ENCODE measurements at places on chromosomes 3 and 15.

GRCh38 chr3:146581951-146582467 lies 23.1 kb downstream of the PLSCR5 start:
- DNase-seq: no peak

- no peak for DNase-seq
Observed at GRCh38 chr3:53705774-53706173, 140.4 kb downstream of the CHDH start.

GRCh38 chr3:186994000-186994955 lies 64.0 kb downstream of the ST6GAL1 start:
- DNase-seq: no peak

DNA sequence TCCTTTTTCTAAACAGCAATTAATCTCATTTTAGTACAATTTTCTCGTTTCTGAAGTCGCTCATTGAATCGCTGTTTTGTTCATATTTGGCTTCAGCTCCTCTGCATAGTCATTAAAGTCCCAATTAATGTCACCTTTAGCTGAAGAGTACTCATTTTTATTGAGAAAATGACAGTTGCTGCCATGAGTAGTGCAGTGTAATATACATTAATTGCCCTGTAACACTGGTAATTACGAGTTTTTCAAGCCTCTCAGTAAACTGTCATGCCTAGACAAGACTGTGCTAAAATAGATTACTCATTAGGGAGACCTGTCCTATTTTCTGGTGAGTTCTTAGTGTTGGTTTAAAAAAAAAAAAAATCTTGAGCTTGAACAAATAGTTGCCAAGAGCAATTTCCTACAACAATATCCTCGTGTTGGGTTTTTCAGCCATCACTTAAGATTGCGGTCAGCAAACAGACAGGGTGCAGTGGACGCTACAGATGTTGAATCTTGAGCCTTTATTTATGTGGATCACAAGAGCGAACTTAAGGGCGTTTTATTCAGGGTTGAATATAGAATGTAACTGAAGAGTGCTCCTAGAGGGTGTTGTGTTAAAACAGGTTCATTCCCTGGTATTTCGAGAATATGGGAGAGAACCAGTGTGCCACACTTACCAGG lies 176.0 kb downstream of the CDIN1 start:
- no peak for DNase-seq

- DNase-seq: no peak
Observed at GRCh38 chr15:90681480-90681879, 35.7 kb upstream of the BLM start.

- DNase-seq: no peak
Observed at GRCh38 chr15:101242160-101242998, 9.5 kb downstream of the CHSY1 start.

DNA sequence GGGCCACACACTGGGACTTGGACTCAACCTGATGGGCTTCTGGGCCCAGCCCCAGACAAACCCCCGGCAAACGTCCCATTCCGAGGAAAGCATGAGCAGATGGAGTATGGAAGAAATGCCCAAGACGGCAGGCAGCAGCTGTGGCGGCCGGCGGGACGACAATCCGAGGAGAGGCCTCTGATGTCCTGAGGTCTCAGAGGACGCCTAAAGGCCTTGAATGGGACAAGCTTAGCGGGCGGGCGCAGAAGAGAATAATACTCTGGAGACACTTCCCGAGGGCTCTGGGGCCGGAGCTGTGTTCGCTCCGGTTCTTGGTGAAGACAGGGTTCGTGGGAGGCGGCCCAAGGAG lies 482 bp upstream of the OGG1 start:
- DNase-seq: no peak

- no peak for DNase-seq
Observed at GRCh38 chr15:51870774-51871173, 41.3 kb downstream of the TMOD3 start.

GRCh38 chr3:8279476-8279875 lies 222.1 kb upstream of the LMCD1 start:
- no peak for DNase-seq

Measured in NCI-H1048 (cell line).